ENCODE measurements at places on chromosomes 7 and 10.

DNA sequence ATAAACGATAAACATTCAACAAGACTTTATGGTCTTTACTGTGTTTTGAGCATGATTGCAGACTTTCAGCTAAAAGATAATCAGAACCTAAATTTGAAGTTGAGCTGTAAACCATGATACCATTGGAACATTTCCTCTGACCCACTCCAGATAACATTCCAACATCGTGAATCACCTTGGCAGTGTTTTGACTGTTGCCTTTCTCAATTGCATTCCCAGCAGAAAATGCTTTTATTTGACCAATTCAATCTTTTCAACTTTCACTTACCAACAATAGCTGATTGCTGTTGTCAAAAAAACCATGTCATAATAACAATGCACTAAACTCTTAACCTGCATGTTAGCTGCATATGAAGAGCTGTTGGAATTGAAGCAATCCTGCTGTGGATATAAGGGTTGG lies 165.5 kb downstream of the MDFIC start:
- no peak for DNase-seq

DNA sequence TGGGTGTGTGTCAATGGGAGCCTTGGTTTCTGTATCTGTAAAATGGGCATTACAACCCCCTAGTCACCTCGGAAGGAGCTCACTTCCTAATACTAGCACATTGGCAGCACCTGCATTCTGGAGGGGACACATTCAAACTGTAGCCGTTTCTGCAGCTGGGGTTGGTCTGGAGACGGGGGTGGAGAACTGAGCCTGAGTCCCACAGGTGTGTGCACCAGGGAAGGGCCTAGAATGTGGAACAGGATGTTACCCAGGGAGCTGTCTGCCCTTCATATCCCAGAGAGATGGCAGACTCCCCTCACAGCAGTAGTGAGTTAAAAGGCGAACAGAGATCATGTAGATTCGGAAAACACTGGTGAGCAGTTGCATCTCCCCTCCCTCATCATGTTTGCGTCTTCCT lies 272.8 kb upstream of the ZNF32 start:
- DNase-seq, result no peak

- no peak for DNase-seq
These were observed 165.7 kb downstream of the PTPN20 start for GRCh38 chr10:47076949-47077361.

DNA sequence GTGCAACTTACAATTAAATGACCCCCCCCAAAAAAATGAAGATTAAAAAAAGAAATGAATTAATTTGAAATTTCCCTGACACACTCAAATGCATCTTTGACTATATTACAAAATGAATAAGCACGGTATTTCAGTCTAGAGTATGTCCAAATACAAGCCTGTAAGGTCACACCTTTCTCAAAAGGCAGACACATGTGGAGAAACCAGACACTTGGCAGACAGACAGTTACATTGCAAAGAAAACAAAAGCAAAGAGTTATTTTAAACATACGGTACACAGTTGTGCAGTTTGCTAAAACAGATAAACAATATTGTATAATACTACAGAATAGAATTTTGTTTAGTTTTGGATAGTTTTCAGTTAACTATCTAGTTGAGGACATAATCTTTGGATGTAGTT lies 153.0 kb downstream of the ATE1 start:
- DNase-seq, result no peak

DNA sequence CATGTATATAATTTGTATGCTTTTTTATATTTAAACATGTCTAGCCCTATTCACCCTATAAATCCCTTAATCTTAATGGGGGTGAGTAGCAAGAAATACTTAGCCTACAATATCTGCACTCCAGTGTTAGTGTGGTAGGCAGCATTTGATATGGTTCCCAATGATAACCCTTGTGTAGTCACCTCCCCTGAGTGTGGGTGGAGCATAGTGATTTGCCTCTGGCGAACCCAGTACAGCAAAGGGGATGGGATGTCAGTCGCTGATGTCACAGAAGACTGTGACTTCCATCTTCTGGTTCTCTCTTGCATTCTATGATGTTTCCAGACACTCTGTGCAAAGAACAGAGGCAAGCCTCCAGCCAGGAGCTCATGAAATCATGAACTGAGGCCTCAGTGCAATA lies 211.2 kb downstream of the CRPPA start:
- DNase-seq, result no peak

GRCh38 chr7:151232091-151232916 lies at the start of gene CHPF2:
TSS of gene CHPF2 (plus strand) at chr7:151232483. CDS start at chr7:151234012, 1,529 bp downstream.
- DNase-seq, result peak; percentile 99

DNA sequence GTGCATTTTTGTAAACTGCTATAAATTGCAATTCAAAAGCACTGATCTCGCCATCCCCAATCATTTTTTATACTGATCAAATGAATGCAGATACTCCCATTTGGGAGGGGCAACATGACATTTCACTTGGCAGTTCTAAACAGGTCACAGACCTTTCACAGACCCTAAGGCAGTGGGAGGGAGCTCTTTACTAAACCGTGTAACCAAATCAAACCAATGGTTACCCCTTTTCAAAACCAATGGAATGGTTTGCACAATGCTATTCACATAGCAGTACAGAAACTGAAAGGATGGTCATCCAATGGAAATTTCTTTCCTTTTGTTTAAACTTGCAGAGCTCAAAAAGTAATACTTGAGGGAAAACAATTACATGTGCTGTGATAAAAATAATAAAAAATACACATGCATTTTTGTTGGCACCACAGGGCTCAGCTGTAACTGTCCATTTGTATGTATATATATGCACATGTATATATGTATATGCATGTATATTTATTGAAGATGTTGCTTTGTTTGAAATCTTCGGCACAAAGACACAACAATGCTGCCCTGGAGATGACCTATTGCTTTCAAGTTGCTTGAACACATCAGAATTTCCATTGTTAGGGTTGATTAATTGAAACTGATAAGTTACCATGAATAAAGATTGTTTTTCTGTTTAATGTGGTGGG lies 14.0 kb downstream of the PTF1A start:
- DNase-seq, result no peak

DNA sequence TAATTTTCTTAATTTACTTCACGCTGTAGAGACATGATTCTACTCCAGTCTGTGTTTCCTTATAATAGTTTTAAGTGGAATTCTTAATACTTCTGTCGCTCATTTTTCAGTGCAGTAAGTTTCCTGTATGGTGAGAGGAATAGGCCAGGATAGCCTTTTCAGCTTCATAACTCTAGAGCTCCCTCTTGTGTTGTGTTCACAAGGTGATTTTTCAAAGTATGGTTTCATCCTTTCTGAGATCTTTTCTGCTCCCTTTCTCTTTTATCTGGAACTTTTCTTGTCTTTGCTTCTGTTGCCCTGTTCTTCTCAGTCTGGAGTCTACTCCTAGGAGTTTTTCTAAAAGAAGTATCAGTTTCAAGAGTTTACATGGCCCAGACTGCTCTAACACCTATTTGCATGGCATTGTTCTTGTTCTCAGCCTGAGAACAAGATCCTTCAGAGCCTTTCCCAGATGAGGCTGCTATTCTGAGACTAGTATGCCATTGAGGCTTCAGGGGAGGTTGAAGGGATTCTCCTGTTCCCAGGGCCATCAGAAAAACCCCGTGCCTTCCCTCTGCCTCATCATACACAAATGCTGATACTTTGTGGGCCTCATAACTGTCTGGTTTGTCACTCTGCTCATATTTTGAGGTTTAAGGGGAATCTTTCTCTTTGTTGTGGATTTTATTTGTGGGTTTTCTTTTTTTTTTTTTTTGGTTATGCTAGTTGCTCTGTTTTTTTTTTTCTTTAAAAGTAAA lies 21.8 kb downstream of the NET1 start:
- no peak for DNase-seq

- no peak for DNase-seq
These were observed 194.4 kb downstream of the POU6F2 start for GRCh38 chr7:39172137-39172536.

DNA sequence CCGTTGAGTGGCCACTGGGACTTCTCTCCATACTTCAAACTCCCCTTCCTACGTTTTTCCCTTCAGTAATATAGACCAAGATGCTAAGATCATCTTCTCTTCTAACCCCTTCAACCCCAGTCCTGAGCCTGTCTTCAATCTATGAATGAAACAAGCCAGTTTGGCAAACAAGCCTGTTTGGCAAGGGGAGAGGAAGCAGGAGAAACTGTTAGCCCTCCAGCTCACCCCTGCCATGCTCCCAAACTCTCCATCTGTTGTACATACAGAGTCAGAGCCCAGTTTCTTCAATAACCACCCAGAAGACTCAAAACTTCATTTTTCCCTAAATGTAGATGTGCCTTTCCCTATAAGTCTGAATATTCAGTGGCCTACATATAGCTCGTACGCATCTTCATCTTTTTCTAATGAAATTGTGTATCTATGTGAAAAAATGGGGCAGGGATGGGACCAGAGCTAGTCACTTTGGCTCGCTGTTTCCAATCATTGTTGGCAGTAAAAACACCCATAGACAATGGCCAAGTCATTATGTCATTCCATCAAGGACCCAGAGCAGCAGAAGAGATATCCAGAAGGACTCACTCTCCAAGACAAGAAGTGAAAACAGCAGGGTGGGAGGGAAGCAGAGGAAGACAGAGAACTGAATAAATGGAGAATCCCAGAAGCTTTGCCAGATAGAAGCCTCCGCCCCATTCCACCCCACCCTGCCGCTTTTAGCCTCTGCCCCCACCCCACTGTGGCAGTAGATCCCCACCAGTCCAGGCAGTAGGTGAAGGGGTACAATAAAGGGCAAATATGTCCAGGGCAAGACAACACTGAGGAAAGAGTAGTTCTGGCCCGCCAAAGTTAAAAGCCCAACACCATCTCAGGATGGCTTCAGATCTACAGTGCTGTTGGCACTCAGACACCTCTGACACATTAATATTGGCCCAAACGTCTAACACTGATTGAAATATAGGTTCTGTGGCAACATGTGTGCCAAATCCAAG lies 87.3 kb downstream of the DOCK4 start:
- DNase-seq, result no peak

- DNase-seq, result no peak
These were observed 816 bp upstream of the LRRC4 start for GRCh38 chr7:128031901-128032604.

GRCh38 chr10:86715156-86715795 lies 41.1 kb upstream of the BMPR1A start:
- DNase-seq, result no peak

DNA sequence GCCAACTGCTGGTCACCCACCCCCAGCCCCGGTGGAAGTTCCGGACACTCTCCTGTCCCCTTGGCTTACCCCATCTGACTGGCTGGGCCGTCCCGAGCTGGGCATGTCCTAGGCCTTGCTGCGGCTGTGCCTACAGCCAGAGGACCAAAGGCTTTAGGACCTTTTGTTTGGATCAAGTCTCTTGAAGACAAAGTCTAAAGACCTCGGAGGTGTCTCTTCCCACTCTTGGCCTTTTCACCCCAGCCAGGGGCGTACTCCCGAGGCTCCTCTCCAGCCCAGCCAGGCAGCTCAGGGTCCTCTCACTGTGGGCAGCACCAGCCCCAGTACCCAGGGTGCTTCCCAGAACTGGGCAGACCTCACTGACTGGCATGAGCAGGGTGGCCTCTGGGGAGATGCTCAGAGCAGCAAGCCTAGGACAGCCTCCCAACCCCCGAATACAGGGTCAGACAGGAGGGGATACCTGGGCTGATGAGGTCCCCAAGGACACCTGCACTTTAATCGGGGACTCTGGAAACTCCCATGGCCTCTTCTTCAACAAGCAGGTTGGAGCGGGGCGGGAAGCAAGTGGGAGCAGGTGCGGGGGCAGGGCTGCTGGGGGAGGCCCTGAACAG lies 2.7 kb upstream of the PWWP2B start:
- no peak for DNase-seq

DNA sequence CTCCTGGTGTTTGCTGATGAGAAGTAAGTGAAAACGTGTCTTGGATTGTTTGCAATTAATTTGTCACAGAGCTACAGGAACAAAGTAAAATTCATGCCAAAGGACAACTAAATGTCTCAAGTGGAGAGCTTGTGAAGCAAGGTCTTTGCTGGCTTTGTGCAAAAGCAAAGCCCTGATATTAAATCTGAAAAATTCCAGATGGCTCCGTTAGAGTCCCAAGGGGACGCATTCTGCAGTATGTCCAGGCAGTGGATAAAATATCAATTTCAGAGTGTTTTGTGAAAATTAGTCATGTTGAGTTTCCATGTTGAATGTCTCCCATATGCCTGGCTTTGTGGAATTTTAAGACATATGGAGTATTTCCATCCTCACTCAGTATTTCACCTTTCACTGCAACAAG lies 102.5 kb upstream of the PTN start:
- DNase-seq, result no peak

DNA sequence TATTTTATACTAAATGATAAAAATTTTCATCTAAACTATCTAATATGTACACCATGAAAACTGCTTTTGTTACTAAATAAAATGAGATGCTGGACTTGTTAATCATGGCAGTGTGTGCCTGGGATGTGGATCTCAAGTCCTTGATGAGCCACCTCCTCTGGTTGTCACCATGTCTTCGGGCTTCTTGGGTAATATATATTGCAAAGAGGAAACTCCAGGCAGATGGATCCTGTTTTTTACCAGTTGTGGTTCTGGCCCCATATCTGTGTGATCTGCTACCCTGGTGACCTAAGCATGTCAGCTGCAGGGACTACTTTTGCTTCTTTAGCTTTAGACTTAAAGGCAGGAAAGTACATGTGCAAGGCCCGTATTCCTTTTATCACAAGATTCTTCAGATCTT lies 46.2 kb downstream of the TMEM60 start:
- no peak for DNase-seq

DNA sequence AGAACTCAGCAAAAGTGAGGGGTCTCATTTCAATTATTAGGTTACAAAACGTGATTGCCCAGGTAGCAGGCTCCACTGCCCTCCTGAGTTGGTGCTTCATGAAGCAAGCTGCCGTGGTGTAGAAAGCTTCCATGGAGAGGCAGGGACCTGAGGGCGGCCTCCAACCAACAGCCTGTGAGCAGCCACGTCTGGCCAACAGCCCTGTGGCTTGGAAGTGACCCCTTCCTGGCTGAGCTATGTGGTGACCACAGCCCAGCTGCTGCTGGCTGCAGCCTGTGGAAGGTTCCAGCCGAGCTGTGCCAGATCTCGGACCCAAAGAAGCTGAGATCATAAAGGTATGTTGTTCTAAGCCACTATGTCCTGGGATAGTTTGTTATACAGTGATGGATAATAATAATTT lies 122.5 kb upstream of the KLF6 start:
- no peak for DNase-seq

GRCh38 chr7:5435291-5436002 lies 11.8 kb upstream of the TNRC18 start:
- DNase-seq, result no peak

DNA sequence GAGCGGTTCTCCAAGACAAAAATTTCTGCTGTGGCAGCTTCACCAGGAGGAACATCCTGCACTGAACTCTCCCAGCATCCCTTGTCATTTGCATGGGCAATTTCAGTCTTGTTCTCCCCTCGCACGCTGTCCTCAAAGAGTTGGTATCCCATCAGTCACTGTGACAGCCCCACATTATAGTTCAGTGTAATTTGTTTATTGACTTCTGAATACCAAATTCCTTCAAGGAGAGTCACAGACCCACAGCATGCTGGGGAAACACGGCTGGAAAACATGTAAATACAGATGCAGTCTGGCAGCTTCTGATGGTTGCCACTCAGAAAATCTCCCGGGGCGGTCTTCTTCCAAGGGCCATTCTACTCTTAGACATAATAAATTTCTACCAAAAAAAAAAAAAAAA lies 151.0 kb upstream of the NEBL start:
- no peak for DNase-seq
